SJCRH30 (cell line): ENCODE measurements at places on chromosomes 5 and 9. TPM values are rescaled to one million over a fixed set of nuclear protein-coding genes. Genes with fewer than 3 reads are reported as not detected.
A peak's percentile ranks its signal among the peaks of the same experiment; 100 is the strongest.

Gene NR4A3
- total RNA-seq = 0.13 and 0.32 TPM in 2 replicates

Gene C1QTNF2
- total RNA-seq = 21.1 TPM in 2 replicates

DNA sequence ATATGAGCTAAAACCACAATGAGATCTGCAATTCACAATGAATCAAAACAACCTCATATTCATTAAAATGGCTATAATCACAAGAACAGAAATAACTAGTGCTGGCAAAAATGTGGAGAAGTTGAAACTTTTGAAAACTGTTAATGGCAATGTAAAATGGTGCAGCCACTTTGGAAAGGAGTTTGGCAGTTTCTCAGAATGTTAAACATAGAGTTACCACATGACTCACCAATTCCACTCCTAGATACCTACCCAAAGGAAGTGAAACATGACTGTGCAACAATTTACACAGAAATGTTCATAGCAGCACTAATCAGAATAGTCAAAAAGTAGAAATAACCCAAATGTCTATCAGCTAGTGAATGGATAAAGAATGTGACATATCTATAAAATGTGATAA is 862.2 kb downstream of the DTWD2 start:
- no peak for DNase-seq

- DNase-seq = no peak
Measured at GRCh38 chr5:95899829-95900228, 61.8 kb downstream of the ELL2 start.

- DNase-seq = no peak
Measured at GRCh38 chr5:120306303-120306702, 157.8 kb upstream of the PRR16 start.

DNA sequence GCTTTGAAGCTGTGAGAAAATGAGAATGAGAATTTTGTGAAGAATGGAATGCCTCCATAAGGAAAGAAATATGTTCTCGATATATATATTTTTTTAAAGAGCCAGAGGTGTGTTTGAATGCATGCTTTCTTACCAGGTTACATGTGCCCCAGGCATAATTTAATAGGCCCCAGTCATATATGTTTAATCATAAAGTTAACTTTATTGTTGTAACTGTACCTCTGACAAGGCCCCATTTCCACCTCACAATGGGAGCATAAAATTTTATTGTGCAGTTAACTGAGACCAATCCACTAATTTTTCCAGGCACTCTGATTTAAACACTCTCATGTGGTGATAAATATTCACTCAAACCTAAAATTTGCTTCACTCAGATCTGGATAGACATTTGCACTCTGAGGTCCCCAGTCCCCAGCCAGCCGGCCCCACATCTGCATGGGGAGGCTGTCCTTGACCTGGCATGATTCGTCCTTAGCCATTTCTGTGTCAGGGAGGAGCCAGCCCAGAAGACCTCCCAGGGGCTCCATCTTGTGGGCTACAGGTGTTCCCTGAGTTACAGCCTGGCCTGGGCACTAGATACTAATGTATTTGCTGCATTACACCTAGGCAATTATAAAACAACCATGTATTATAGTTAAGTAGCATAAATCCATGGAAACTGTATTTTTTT is 245.8 kb downstream of the MTRR start:
- DNase-seq = no peak

GRCh38 chr5:174148721-174149120 is 103.2 kb downstream of the NSG2 start:
- DNase-seq = no peak

GRCh38 chr9:136264441-136265405 is 19.1 kb upstream of the QSOX2 start:
- DNase-seq = no peak

GRCh38 chr9:36924071-36924470 is 110.0 kb downstream of the PAX5 start:
- no peak for DNase-seq

GRCh38 chr9:133477992-133478850 is 678 bp downstream of the SLC2A6 start:
- peak; percentile 77 for DNase-seq
